ENCODE measurements at places on chromosomes 2 and 18.
A peak's percentile ranks its signal among the peaks of the same experiment; 100 is the strongest.

DNA sequence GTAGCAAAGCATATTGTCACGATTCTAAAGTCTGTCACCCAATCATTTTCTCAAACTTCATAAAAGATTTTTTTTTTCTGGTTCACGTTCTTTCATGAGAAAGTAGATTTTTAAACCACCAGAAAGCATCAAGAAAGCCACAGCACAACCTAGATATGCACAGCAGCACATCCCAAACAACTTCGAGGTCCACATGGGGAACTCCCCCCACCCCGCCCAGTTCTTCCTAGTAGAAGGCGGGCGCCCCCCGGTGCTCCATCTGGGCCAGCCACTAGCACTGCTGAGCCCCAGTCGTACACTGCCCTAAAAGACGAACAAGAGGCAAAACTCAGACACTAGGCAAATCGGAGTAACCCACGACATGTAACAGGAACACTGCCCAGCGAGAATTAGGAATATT, 15.5 kb downstream of the HDLBP start:
- no peak for DNase-seq

GRCh38 chr2:28360058-28360717, 32.5 kb upstream of the FOSL2 start:
- no peak for DNase-seq

DNA sequence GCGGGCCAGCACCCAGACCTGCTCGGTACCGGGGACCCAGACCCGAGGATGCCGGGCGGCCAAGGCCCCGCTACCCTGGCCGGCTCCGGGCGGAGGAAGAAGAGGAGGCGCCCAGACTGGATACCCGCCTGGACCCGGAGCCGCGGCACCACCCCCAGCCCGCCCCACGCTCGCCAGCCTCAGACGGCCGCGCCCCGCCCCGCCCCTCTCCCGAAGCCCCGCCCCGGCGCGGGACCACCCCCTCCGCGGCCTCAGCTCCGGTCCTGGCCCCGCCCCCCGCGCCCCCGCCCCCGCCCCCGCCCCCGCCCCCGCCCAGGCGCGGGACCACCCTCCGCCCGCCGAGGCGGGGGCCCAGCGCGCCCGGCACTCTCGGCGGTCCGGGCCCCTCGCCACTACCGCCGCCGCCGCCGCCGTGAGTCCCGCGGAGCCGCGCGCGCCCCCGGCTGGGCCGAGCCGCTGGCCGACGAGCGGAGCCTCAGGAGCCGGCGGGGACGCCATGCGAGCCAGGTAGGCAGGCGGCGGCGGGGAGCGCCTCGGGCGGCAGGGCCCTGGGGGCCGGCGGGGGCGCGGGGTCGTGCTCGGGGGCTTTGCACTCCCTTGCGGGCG, at the start of gene SH3BP4:
Gene SH3BP4, plus strand, starts transcription at position 354 of the 606 bp plus-strand sequence. CDS start 82,986 bp downstream, outside the sequence.
- peak; percentile 23 for DNase-seq

GRCh38 chr18:13558124-13558523, 168.2 kb downstream of the FAM210A start:
- no peak for DNase-seq

DNA sequence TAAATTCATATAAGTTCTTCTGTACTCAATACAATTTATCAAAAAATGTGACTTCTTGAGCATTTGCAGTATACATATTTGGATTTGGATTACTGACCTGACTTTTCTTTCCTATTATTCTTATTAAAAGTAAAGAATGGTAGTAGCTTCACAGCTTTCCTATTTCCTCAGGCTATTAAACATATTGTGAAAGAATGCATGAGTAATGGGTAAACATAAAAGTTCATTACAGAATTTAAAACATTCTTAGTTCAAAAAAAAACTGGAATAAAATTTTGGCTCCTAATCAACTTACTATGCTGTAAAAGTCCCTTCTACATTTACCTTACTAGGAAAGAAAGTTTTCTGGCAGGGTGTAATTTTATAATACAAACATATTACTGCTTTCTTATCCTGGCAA, 27.3 kb upstream of the C2orf66 start:
- no peak for DNase-seq

DNA sequence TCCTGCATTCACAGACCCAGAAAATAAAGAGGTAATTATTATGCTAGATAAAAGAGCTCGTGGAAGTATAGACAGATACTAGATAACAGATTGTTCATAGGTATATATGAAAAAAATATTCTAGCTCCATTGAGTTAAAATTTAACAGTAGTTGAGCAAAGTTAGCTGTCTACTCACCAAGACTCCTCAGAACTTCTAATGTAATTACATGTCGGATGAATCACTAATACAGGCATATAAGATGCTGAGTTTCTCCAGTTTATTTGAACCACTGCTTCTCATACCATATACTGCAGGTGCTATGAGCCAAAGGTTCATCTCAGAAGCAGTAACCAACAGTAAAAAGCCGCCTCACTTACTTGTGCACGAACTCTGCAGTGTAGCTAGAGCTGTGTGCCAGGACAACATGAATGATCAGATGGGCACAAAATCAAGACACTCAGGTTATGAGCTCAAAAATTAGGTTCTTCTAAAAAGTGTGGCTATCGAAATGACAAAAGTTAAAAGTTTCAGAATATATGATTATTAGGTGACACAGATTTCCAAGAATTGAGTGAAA, 373.4 kb downstream of the NCKAP5 start:
- no peak for DNase-seq

- no peak for DNase-seq
Measured at GRCh38 chr2:210954386-210954907, 398.0 kb downstream of the CPS1 start.

Measured in NCI-H187 (cell line).